ENCODE measurements at places on chromosomes 5 and 9.

DNA sequence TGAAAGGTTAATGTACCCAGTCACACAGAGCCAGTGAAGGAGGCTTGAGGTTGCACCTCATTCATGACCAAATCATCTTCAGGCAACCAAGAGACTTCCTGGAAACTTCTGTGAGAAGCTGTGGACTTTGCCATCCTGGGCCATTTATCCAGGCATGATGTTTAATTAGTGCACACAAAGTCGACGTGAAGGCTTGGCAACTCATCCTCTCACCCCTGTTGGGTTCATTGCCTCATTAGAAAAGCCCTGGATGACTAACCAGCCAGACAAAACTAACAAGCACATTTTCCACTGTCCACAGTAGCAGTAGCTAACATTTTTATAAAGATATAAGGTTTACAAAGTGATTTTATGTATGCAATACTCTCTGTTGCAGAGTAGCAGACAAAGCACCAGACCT, 65.7 kb upstream of the ZNF462 start:
- no peak for DNase-seq

- no peak for DNase-seq
Observed at GRCh38 chr5:96563816-96564215, 98.4 kb upstream of the CAST start.

DNA sequence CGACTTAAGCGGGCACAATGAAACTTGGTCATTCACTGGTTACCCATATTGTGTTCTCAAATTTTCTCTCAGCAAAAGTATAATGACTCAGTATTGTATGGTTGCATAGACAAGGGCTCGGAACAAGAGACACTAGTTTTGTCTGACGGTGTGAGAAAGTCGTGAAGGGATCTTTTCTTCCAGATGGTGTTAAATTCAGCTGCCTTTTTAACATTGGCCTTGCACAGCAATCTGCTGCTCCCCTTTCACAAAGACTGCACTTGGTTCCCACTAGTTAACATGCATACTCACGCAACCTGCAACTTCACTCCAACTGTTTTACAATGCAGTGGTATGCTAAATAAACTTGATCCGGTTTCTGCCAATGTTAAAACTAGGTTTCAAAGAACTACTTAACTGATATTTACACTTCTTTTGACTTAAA, 219.2 kb downstream of the MEF2C start:
- no peak for DNase-seq

DNA sequence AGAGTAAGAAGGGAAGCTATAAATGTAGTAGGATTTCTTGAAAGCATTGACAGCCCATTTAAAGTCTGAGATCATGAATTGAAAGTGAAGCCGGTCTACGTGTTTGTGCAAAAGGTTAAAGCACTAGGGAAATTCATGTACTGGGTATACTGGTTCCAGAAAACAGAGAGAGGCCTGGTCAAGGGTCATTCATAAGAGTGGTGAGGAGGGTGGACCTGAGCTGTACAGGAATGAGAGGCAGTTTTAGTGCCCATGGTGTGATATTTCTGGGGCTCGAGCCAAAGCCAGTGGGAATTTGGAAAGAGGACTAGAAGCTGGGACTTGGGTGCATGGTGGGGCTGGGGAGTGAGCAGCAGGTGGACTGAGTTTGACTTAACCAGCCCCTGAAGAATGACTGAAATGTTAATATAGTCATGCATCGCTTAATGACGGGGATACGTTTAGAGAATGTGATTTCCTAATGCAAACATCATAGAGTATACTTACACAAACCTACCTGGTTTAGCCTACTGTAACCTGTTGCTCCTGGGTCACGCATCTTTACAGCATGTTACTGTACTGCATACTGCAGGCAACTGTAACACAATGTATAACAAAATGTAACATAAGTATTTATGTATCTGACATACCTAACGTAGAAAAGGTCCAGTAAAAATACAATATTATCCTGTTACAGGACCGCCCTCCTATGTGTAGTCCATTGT, 173.0 kb downstream of the MAST4 start:
- no peak for DNase-seq

DNA sequence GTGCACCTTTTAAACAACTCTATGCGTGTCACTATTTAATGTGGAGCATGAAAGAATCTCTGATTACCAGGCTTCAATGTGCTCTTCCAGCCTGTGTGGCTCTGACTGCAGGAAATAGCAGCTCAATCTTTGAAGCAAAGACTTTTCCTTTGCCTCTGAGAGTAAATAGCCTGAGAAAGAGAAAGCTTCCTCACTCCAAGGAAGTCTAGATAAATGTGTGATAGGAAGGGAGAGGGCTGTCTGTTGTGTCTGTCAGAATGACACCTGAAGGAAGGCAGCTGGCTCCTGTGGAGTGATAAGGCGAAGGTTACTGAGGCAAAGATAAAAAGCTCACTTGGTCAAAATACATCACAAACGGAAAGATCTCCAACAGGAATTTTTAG, 205.3 kb upstream of the HAPLN1 start:
- no peak for DNase-seq

DNA sequence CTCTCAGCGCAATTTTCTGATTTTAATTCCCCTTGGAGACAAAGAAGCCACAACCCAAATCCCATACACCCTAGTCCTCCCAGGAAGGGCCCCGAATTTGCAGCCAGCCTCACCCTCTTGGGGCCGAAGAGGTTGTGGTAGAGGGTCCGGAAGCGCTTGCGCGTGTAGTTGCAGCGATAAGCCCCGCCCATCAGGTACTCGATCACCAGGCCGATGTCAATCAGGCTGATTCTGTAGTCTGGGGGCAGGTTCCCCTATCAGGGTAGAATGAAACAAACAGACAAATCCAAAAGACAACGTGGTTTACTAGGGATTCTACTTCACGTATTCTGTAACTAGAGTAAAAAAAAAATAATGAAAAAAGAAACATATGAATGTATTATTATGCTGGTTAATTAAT, 210.6 kb upstream of the KLF9 start:
- no peak for DNase-seq

DNA sequence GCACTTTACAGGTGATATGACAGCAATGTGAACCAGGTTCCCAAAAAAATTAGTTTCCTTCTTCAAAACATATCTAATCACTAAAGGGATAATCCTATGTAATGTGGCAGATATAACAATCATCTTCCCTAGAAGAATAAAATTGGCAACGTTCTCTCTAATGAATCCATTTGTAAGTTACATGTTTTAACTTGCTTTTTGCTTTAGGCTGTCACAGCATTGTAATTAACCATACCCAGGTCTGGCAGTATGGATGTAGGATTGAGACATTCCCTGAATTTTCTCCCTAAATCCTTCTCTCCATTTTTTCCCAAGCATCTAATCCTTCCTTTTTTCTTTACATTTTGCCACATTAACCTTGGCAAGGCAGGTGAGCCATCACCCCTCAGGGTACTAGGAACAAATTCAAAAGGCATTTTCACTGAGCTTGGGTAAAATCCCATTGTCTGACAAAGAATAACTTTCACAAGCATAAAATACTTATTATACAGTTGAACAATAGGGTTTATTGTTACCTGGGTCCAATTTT, 548.3 kb downstream of the SEMA5A start:
- no peak for DNase-seq

GRCh38 chr9:85554349-85554748, 187.4 kb downstream of the AGTPBP1 start:
- no peak for DNase-seq

DNA sequence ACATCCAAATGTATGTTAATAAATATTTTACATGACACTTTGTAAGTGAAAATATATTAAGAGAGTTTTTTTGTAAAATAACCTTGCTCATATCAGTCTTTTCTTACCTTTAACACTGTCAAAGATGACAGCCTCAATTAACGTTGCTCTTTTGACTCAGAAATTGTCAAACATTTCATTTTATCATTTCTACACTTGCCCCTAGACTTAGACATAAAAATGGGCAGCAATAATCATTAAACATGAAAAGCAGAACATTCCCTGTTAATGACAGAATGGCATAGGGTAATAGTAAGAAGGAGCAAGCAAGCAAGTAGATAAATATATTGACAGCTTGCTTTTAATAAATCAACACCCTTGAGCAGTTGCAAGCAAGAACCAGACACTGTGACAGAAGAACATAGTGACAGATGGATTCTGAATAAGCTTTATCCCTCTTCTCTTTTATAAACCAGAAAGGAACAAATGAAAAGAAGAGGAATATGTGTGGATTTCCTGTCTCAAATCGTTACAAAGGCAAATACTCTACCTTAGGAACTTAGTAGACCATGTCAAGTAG, 796.0 kb upstream of the CHD1 start:
- no peak for DNase-seq

- no peak for DNase-seq
Observed at GRCh38 chr5:1058988-1059883, 50.6 kb downstream of the NKD2 start.

GRCh38 chr9:83327323-83327722, 210.9 kb downstream of the FRMD3 start:
- no peak for DNase-seq

DNA sequence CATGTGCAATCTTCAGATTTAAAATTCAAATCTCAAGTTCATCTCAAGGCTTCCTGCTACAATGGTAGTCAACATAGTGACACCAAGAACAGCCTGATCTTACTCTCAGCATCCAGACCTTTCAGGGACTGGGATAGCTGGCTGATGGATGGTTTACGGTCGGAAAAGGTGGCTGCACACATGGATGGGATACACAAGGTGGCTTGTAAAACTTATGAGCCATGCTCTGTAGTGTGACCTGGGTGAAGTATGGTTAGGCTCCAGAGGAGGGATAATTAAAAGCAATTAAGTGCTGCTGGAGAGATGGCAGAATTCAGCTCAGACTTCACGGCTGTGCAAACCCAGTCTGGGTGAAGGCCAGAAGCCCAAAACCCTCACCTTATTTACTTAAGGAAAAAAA, 379.5 kb downstream of the NFIB start:
- DNase-seq, result no peak

GRCh38 chr5:7927466-7928375, 58.8 kb downstream of the MTRR start:
- peak; percentile 36 for DNase-seq

GRCh38 chr5:128559300-128560297, 21.6 kb upstream of the FBN2 start:
- no peak for DNase-seq

- DNase-seq, result no peak
Observed at GRCh38 chr9:118038713-118039112, 334.5 kb downstream of the TLR4 start.

- no peak for DNase-seq
Observed at GRCh38 chr5:154063372-154063771, 24.6 kb downstream of the MFAP3 start.

DNA sequence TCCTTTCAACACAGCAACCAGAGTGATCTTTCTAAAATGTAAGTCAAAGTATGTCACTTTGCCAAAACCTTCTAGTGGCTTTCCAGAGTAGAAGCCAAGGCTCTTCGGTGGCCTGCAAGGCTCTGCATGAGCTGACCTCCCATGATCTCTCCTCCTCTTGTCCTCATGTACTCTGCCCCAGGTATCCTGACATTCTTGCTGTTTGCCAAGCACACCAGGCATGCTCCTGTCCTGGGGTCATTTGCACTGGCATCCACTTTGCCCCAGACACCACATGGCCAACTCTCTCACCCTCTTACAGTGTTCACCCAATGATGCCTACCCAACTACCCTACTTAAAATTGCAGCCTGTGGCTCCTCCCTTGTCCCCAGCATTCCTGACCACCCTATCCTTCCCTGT, 86.3 kb downstream of the ZNF618 start:
- DNase-seq, result no peak

- DNase-seq, result no peak
Observed at GRCh38 chr5:14868771-14869170, 2.8 kb downstream of the ANKH start.

DNA sequence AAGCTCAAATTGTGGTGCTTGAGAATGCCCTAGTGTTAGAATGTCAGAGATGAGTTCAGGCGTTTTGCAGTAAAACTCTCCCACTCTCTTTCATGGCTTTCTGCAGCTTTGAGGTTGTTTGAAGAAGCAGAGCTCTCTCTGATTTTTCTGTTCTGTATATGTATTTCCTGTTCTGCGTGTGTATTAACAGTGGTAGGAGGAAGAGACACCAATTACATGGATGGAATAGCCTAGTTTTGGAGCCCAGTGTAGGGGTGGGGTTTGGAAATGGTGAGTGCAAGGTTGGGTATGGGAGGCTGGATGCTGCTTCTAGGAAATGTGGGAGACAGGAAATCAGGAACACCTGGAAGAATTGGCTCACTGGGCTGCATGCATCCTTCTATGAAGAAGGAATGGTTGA, 12.4 kb downstream of the LARP1 start:
- DNase-seq, result no peak

GRCh38 chr9:37390759-37391158, 31.7 kb upstream of the GRHPR start:
- peak; percentile 60 for DNase-seq

GRCh38 chr5:120452471-120452870, 11.6 kb upstream of the PRR16 start:
- DNase-seq, result no peak

GRCh38 chr5:54874337-54875021, 110.9 kb downstream of the ESM1 start:
- no peak for DNase-seq

DNA sequence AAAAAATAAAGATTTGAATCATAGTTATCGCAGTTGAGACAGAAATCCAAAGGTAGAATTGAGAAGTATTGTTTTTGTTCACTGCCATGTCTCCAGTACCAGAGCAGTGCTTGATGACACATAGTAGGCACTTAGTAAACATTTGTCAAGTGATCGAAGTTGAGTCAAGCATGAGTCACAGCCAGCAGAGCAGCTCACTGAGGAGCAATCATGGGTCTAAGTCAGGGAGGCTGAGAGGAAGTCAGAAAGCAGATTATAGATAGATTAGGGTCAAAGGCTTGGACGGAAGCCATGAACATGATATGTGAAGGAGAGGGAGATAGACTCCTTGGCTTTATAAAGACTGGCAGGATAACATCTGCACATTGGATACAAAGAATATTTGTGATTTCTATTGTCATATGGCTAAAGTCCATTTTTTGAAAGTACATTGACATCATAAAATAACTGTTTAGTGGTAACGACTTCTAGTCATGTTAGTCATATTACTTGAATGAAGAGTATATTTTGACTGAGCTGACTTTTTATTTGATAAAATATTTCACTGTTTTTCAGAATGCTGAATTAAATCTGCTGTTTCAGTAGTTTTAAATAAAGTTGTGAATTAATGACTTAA, 168.5 kb downstream of the RAB3C start:
- DNase-seq, result no peak

DNA sequence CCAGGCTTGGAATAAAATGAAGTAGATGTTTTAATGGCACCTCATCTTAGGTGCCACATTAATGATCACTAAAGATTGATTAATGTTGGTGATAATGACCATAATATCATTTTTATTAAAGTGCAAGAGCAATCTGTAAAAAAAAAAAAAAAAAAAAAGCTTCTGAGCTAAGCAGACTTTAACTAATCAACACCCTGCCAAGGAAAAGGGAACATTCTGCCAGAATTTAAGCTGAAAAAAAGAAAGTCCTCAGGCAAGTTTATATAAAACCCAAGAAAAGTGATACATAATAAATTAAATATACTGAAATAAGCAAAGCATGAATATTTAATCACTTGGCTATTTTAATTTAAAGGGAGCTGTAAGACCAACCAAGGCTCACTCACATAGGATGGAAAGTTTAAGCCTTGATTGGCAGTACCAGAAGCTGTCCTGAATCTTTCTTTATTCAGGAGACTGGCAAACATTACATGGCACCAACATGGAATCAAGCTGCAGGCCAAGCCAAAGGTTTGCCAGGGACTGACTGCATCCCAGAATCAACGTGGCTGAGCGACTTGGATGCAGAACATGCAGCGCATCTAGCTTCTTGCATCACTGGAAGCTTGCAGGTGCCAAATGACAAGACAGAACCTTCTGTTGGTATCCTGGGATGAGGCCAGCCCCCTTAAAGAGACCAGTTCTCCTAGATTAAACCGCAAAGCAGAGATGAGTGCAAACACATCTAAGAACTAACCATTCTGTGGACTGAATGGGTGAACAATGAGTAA, 413.6 kb downstream of the ENC1 start:
- no peak for DNase-seq

Measured in GM12891 (cell line).